ENCODE measurements at places on chromosomes 12 and 14.

DNA sequence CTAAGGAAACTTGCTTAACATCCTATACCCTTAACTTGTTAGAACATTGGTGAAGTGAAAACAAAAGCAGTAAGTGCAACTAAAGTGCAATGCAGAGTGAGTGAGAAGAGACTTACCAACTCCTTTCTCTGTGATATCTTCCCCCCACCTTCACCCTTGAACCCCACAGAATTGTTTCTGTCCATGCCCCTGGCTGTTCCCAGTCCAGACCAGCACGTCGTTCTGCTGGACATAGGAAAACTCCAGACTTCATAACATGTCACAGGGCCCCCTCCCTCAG, 91.9 kb downstream of the DAD1 start:
- no peak for DNase-seq

GRCh38 chr12:92955997-92956663, 27.0 kb upstream of the EEA1 start:
- no peak for DNase-seq

- peak; percentile 28 for DNase-seq
Measured at GRCh38 chr12:9951026-9951675, 19.0 kb upstream of the CLEC2A start.

- no peak for DNase-seq
Measured at GRCh38 chr14:69038455-69039287, 59.6 kb upstream of the ACTN1 start.

- DNase-seq, result peak; percentile 14
Measured at GRCh38 chr12:4353785-4354208, 25.7 kb downstream of the FGF23 start.

Data from CD4-positive, alpha-beta T cell treated with Interferon gamma for 1 hour (primary cell).